ENCODE measurements at places on chromosomes 13 and 19.
A peak's percentile ranks its signal among the peaks of the same experiment; 100 is the strongest.

- DNase-seq: peak; percentile 68
Observed at GRCh38 chr13:23921451-23921888, 24.2 kb upstream of the C1QTNF9B start.

- DNase-seq: peak; percentile 77
Observed at GRCh38 chr19:55082020-55082851, 6.6 kb downstream of the EPS8L1 start.

DNA sequence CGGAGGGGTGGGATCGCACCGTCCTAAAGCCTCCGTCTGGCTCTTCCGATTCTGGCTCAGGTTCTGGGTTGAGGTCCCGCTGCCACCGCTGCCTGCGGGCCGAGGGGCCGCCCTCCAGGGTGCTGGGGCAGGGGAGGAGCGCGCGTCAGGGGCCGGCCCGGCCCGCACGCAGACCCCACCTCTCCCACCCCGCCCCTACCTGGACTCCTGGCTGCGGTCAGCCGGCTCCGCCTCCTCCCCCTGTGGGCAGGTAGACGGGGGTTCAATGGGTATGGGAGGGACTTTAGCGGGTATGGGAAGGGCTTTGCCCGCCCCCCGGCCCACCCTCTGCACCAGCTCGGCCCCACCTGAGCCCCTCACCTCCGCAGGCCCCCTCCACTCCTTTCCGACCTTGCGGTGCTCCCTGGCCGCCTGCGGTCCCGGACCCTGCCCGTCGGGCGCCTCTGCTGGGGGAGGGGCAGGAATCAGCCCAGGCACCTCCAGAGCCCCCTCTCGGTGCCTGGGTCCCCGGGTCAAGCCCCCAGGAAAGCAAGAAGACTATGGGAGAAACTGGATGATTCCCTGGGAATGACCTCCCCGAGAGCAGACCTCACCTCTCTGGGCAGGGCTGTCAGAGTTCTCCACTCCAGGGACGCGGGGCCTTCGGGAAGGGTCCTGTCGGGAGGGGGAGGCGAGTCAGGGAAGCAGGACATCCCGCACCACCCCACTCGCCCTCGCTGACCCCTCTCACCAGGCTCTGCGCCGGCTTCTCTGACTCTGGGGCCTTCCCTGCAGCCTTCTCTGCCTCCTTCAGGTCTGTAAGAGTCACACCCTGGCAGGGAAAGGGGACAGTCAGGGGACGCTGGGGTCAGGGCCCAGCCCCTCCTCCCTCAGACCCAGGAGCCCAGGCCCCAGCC is 17.0 kb downstream of the EPS8L1 start:
- DNase-seq: no peak

GRCh38 chr13:98416408-98416807 is 160.5 kb downstream of the STK24 start:
- DNase-seq: no peak

GRCh38 chr19:15429825-15430467 is 11.2 kb upstream of the AKAP8L start:
- DNase-seq: no peak

DNA sequence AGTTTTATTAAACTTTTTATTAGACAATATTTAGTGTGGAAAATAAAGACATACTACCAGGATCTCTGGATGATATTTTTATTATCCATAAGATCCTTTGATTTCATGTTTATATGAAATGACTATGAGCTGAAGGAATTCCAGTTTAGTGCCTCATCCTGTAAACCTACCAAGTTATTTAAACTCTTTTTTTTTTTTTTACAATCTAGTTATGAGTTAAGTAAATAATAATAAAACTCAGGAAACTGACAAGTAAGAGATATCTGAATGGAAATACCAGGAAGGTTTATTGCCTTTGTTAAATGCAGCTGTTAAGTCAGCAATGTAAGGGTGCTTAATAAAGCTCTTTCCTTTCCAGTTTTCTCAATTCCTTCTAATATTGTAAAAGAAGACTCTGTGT is 53.9 kb downstream of the RXFP2 start:
- peak; percentile 47 for DNase-seq

GRCh38 chr19:51166846-51167490 is 24.9 kb downstream of the SIGLEC7 start:
- DNase-seq: no peak

DNA sequence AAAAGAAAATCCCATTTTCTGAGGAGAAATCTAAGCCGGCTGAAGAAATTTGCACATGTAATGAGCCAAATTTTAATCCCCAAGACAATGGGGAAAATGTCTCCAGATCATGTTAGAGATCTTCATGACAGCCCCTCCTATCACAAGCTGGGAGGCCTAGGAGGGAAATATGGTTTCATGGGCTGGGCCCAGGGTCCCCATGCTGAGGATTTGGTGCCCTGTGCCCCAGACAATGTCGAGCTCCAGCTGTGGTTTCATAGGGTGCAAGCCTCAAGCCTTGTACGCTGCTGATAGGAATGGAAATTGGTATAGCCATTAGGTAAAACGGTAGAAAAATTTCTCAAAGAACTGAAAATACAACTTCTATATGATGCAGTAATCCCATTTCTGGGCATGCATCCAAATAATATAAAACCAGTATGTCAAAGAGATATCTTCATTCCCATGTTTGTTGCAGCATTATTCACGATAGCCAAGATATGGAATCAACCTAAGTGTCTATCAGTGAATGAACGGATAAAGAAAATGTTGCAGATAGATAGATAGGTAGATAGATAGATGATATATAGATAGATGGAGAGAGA is 19.3 kb upstream of the FREM2 start:
- DNase-seq: no peak

DNA sequence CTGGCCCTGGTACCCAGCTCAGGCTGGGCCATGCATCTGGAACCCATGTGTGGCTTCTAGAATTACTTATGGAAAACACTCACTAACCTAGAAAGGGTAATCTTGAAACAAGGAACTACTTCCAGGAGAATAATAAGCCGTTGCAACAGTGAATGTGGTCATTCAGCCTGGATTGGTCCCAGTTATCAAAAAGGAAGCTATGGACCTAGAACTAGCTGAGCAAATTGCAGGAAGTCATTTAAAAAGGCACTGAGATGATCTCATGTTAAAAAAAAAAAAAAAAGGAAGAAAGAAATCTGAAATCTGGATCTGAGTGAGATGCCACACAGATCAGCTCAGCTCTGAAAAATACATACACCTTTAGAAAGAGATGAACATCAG is 59.6 kb downstream of the DCT start:
- no peak for DNase-seq

- no peak for DNase-seq
Observed at GRCh38 chr19:2791876-2792275, 6.6 kb downstream of the THOP1 start.

GRCh38 chr13:99948907-99949678 is 22.5 kb downstream of the ZIC5 start:
- no peak for DNase-seq

DNA sequence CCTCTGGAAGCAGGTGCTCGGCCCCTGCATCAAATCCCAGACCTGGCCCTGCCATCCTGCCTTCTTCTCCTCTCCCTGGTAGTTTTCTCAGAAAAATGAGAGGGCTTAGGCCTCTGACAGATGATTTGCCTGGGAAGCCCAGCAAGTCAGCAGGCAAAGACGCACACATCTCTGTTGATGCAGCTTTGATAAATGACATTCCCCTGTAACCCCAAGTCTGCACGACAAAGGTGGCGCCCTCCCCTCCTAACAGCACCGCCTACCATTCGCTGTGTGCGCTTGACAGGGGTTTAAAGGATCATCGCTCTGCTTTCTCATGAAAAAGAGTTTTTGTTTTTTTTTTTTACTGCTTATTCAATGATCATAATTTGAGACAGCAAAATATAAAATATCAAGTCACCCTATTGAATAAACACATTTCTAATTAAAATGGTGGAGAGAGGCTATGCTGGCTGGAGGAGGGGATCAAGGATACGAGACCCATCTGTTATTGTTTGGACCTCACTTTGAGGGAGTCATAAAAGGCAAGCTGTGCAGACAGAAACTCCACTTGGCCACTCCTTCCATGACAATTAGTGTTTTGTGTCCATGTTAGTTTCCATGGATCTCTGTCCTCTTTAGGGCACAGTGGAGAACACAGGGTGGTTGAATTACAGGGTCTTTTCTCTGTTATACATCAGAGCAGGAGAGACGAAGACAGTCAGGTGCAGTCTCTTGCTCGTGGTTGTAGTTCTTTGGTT is 126.1 kb downstream of the FGF9 start:
- no peak for DNase-seq

- no peak for DNase-seq
Observed at GRCh38 chr19:33246709-33247440, 21.2 kb upstream of the SLC7A10 start.

DNA sequence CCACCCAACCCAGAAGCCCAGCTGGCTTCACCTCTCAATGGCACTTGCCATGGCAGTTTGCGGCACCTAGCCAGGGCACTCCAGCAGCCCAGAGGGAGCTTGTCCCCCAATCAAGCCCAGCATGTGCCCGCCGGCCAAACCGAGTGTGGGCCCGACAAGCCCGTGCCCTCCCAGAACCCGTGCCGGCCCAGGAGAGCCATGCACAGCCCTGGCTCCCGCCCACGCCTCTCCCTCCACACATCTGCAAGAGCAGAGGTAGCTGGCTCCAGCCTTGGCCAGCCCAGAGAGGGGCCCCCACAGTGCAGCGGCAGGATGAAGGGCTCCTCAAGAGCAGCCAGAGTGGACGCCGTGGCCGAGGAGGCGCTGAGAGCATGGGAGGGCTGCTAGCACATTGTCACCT is 2278.0 kb upstream of the PCDH20 start:
- no peak for DNase-seq

DNA sequence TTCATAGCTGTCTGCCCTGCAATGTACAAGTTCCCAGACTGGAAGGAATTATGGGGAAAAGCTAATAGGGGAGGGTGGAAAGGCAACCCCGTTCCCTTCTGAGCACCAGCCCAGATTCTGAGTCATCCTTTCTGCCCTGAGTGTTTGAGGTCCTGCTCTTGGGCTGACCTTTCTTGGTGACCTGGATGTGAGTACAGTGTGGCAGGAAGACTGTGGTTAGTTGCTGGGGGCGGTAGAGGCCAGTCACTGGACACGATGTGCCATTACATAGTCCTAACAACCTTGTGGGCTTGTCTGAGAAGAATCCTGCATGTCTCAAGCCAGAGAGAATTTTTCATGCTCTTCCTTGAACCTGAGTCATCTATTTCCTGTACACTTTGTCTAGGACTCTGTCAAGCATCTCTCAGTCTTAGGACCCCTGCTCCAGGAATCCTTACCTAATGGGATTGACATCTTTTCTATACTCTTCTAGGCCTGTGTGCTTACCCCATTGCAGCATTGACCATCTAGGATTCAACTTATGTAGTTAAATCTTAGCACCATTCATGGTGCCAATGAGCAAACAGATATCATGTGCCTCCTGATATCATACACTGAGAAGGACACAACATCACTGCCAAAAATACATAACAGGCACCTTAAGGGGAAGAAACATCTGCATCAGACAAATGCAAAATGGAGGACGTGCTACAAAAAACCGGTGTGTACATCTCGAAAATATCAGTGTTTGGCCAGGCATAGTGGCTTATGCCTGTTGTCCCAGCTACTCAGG is 8.1 kb upstream of the ANGPTL4 start:
- peak; percentile 98 for DNase-seq

DNA sequence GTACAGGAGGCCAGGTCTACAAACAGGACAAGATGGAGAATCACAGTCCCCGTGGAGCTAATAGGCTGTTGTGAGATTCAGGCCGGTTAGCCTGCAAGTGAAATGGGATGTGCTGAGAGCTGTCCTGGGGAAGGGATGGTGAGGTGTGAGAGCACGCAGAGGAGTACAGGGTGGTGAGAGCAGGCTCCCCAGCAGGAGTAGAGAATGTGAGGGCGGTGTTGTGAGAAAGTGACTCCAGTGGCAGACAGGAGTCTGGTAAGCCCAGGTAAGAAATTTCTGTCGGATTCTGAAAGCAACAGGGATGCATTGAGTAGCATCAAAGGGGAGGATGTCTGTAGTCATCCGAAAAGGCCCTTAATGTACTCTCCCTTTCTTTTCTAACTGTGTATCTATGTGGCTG is 50.7 kb upstream of the GPR183 start:
- DNase-seq: no peak

GRCh38 chr19:34989298-34989697 is 10.8 kb upstream of the GRAMD1A start:
- no peak for DNase-seq

DNA sequence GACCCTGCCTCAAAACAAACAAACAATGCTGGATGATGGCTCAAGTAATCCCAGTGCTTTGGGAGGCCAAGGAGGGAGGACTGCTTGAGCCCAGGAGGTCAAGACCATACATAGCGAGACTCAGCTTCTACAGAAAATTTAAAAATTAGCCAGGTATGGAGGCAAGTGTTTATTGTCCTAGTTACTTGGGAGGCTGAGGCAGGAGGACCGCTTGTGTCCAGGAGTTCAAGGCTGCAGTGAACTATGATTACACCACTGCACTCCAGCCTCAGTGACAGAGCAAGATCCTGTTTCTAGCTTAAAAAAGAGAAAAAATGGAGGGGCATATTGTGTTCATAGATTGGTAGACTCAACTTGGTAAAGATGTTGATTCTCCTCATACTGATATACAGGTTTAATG is 36.2 kb downstream of the KPNA3 start:
- no peak for DNase-seq

- DNase-seq: peak; percentile 85
Observed at GRCh38 chr19:54029930-54030490, 33.7 kb downstream of the VSTM1 start.

DNA sequence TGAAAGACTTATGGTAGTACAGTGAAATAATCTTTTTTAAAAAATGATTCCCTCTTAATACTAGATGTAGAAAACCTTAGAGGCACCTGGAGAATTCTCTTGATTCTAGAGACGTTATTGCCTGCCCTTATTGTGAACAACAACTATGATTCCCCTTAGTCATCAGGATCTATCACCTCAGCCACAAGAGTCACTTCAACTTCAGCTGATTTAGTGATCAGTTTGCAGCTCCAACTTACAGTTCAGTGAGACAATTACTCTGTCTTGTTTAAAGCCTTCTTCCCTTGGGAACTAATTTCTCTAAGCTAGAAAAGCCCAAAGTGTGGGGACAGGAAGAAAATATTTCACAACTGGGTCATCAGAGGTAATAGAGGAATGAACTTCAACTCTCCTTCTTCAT is 254.3 kb upstream of the SLITRK1 start:
- no peak for DNase-seq

- no peak for DNase-seq
Observed at GRCh38 chr13:41492432-41493260, 35.3 kb downstream of the RGCC start.

DNA sequence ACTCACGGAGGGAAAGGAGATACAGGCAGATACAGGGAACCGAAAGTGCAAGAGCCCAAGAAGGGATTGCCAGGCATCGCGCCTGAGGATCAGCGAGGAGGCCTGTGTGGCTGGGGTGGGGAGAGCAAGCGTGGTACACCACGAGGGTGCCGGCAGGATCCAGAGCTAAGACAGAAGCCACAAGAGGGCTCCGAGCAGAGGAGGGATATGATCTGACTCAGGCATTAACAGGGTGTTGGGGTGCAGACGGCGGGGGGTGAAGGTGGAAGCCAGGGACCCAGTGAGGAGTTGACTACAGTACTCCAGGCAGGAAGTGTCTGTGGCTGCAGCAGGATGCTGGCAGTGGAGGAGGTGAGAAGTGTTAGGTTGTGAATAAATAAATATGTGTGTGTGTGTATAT is 5.4 kb upstream of the PPP1R37 start:
- DNase-seq: no peak

GRCh38 chr19:7925171-7925851 is 624 bp downstream of the CTXN1 start:
- peak; percentile 86 for DNase-seq

GRCh38 chr13:99481366-99481765 is 19.9 kb upstream of the TM9SF2 start:
- no peak for DNase-seq

GRCh38 chr19:43467730-43468129 is 2.3 kb upstream of the LYPD3 start:
- peak; percentile 61 for DNase-seq

Measured in dermis blood vessel endothelial cell (primary cell).